ENCODE measurements at places on chromosomes 1 and 21.
A peak's percentile ranks its signal among the peaks of the same experiment; 100 is the strongest.

- peak; percentile 42 for DNase-seq
Measured at GRCh38 chr1:147225193-147225730, at the start of gene FMO5. FMO5 (minus strand) TSS chr1:147225339; CDS start chr1:147225029, 310 bp downstream.

DNA sequence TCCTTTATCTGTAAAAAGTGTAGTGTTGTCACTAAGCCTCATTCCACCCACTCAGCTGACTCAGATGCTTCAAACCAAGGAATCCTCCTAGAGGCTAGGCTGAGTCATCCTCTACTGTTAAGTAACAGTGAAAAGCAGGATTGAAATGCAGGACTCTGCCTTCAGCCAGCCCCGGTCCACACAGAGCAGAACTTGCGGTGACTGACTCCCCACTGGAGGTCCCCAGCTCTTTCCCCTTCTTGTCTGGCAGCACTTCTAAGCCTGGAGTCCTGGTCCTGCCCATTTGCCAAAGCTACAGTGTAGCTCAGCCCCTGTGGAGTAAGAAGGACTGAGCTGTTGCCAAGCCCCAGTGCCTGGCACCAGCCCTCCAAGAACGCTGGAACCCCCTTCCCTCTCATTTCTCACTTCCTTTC lies 1.7 kb downstream of the RAB7B start:
- DNase-seq, result peak; percentile 40

DNA sequence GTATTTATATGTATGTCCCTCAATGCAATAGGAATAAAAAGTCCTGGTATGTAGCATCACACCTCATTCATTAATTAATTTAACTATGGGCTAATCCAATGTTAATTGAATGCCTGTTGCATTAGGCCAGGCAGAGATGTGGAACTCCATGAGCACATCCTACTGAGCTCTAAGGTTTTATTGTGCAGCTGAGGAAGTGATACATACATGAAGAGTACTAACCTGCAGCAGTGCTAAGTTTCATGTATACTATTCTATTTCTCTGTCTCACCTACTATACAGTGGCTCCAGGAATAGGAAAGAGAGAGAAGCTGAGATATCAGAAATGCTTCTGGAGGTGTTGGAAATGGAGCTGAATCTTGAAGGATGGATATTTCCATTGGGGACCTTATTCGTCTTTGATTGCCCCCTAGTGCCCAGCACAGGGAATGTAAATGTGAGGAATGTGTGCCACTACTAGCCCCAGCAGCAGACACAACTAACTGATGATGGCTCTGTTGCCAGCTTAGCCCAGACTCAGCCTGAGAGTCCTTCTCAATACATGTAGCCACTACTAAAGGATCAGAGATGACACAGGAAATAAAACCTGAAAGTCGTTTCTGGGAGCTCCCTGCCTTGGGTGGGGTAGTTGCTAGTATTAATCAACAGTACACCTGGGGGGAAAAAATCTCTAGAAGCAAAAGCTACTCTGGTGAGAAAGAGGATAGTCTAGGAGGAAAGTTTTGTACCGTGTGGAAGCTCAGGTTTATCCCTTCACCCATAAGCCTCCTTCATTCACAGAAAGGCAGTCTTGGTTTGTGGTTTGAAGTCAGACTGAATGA lies 173.3 kb upstream of the FOXD3 start:
- no peak for DNase-seq

DNA sequence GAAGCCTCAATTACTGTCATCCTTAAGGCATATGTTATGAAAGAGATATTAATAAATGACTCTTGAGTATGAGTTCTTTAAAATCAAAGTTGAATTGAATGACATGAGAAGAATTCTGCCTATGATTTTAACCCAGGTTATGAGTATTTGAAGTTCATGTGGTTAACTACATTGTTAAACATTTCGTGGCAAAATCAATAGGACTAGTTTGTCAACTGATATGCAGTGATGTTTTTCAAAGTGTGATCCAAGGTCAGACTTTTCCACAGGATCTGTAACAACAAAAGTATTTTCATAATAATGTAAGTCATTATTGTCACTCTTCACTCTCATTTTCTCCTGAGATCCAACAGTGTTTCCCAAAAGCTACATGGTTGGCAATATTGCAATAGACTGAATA lies 189.5 kb downstream of the DENND1B start:
- no peak for DNase-seq

DNA sequence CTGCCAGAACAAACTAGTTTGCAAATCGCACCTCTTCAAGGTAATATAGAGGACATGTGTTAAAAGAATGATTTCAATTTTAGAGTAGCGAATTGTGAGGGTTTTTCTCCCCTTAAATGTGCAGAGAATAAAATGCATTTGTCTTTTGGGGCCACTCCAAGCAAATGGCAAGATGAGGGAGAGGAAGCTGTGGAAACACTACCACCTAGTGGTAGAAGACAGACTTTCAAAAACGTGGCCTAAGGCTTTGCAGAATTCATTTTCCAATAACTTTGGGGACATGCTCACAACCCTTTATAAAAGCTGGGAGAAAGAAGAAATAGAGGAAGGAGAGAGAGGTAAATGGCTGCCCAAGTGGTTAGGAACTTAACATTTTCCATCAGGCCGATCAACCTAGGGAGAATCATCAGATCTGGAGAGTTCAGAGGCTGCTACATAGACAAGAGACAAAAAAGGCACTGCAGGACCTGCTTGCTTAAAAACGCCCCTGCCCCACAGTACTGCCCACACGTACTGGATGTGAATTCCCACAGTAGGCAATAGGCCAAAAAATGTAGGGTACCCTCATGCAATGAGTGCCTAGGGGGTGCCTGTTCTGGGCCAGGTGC lies 15.7 kb upstream of the RCAN1 start:
- no peak for DNase-seq

DNA sequence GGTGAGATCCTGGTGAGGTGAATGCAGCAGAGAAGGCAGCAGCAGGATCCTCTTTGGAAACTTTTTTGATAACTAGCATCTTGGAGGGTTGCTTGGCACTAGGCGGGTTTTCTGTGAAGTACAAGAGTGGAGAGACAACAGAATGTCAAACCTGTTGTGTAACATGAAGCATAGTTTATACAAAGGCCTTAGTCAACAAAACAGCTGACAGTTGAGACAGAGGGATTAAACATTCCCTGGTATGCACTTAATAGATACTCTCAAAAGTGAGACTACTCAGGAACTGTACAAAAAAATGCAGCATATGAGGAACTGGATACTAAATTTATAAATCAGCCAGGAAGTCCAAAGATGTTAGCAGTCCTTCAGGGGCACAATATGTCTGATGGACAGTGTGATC lies 16.4 kb upstream of the CCDC17 start:
- no peak for DNase-seq

- DNase-seq, result no peak
Measured at GRCh38 chr1:163196449-163196787, 6.3 kb downstream of the RGS5 start.

DNA sequence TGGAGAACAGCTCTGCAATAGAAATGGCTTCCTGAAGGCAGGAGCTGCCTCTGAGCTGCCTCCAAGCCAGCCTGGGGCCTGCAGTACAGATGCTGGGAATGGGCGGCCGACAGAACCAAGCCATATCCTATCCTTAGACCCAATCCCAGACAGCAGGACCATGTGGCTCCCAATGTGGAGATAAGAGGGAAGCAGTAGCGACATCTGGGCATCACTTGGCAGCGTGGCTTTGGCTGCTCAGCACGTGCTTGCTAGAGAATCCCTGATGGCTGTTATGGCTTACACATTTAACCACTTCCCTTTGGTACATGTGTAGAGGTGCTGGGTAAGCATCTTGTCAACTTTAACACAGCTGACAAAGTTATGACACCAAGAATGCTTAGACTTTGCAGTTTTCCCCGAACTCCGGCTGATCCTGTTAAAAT lies 87.7 kb downstream of the MAN1C1 start:
- DNase-seq, result peak; percentile 10

DNA sequence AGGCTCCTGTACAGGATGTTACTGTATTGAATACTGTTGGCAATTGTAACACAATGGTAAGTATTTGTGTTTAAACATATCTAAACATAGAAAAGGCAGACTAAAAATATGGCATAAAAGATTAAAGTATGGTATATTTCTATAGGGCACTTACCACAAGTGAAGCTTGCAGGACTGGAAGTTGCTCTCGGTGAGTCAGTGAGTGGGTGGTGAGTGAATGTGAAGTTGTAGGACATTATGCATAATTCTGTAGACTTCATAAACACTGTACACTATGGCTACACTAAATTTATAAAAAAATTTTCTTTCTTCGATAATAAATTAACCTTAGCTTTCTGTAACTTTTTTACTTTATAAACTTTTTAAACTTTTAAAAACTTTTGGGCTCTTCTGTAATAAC lies 13.7 kb upstream of the TRIM62 start:
- no peak for DNase-seq

GRCh38 chr1:226882631-226883409 lies 12.4 kb downstream of the PSEN2 start:
- DNase-seq, result no peak

DNA sequence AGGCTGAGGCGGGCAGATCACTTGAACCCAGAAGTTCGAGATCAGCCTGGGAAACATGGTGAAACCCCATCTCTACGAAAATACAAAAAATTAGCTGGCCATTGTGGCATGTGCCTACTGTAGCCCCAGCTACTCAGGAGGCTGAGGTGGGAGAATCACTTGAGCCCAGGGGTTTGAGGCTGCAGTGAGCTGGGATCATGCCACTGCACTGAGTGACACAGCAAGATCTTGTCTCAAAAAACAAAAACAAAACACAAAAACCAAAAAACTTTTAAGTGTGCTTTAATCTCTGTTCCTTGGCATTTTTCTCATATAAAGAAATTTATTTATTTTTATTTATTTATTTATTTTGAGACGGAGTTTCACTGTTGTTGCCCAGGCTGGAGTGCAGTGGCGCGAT lies 208.2 kb downstream of the URB2 start:
- DNase-seq, result no peak

- DNase-seq, result no peak
Measured at GRCh38 chr21:31556662-31557061, 102.8 kb upstream of the SOD1 start.

- no peak for DNase-seq
Measured at GRCh38 chr1:113917400-113918082, 11.6 kb upstream of the HIPK1 start.

- DNase-seq, result no peak
Measured at GRCh38 chr1:208433971-208434370, 189.8 kb upstream of the PLXNA2 start.

DNA sequence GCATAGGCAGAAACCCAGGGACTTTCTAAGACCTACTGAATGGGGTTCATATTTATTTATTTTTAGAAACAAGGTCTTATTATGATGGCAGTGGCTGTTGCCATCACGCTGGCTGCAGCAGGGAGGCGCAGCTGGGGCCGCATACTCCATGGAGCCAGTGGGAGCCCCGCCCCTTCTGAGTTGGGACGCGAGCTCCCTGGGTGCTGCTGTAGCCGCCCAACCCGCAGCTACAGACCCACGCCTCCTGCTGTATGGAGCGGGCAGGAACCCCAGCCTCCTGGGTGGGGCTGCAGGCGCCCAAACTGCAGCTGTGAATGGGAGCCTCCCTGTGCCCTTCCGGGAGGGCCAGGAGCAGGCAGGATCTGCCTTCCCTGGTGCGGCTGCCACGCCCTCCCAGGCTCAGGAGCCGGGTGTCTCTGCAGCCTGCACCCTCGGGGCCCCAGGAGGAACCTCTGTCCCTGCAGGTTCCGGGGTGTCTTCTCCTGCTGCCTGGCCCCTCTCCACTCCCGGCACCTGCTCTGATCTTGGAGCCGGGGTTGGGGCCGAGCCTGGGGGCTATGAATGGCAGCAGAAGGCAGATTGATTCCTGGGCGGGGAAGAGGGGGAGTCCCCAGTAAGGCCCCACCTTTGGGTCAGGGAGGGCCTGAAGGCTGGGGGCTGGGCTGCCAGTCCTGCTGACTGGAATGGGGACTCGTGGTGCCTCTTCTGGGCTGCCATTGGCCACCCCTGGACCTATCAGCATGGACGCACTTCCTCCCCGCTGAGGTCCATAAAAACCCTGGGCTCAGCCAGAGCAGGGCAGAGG lies 66.5 kb upstream of the LRRN2 start:
- DNase-seq, result no peak

GRCh38 chr1:78229344-78229743 lies 183.6 kb downstream of the GIPC2 start:
- DNase-seq, result no peak

- DNase-seq, result no peak
Measured at GRCh38 chr1:156987715-156988114, 57.8 kb downstream of the ARHGEF11 start.

- no peak for DNase-seq
Measured at GRCh38 chr1:110393691-110394492, 3.1 kb upstream of the SLC16A4 start.

- no peak for DNase-seq
Measured at GRCh38 chr1:78255846-78256245, 210.1 kb downstream of the GIPC2 start.

DNA sequence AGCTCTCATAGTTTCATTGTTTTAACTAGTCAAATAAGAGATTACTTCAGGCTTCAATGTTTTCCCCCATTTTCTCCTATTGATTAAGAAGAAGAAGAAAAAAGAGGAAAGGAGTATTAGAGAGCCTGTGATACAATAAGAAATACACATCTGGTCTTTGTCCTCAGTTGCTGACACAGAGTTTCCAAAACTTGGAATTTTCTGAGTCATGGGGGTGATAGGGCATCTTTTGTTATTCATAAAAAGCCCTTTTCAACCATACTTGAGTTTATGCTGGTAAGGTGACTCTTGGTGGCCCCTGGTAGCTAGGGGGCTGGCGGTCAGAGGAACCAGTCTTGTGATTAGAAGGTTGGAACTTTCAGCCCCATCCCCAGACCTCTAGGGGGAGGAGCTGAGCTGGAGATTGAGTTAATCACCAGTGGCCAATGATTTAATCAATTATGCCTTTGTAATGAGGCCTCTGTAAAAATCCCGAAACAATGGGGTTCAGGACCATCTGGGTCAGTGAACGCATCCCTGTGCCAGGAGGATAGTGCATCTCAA lies 28.9 kb upstream of the KLF18 start:
- DNase-seq, result no peak

- DNase-seq, result no peak
Measured at GRCh38 chr1:58607391-58607790, 30.3 kb upstream of the TACSTD2 start.

Data from CD4-positive, alpha-beta T cell treated with Interferon gamma for 1 hour (primary cell).